ENCODE measurements at places on chromosomes 1 and 21. TPM values are rescaled to one million over a fixed set of nuclear protein-coding genes. Genes with fewer than 3 reads are reported as not detected.

C1orf94 gene
- total RNA-seq: not detected

SMCP gene
- total RNA-seq: not detected

GRCh38 chr1:87246436-87246835, 82.2 kb upstream of the LMO4 start:
- H3K36me3 ChIP-seq: no peaks in the 10 kb centered on the region
- DNase-seq: no peak
- no peak overlapping the region for H3K27ac ChIP-seq
- no peak overlapping the region for H3K4me3 ChIP-seq
- peaks cover 2% of the 10 kb centered on the region for H3K27me3 ChIP-seq

DNA sequence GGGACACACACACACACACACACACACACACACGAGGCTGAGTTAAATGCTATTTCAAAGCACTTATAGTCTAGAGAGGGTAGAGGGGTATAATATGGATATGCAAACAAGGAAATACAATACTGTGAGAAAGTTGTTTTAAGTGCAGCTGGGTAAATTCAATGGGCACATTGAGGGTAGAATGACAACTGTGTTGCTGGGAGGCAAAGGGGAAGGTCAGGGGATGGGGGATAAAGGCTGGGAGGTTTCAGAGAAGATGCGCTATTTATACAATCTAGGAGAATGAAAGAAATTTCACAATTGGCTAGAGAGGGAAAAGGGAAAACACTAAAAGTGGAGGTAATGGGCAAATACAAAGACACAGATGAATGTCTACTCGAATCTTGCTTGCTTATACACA, 19.4 kb downstream of the EXTL2 start:
- no peak overlapping the region for H3K4me3 ChIP-seq
- H3K36me3 ChIP-seq: no peaks in the 10 kb centered on the region
- no peak for DNase-seq
- H3K27ac ChIP-seq: no peak overlapping the region

GRCh38 chr1:23650344-23650990, 41.1 kb upstream of the RPL11 start:
- no peaks in the 10 kb centered on the region for H3K36me3 ChIP-seq
- no peaks in the 10 kb centered on the region for H3K4me1 ChIP-seq
- no peak overlapping the region for H3K27ac ChIP-seq
- H3K4me3 ChIP-seq: no peak overlapping the region
- H3K27me3 ChIP-seq: peaks cover 5% of the 10 kb centered on the region
- no peak for DNase-seq

DNA sequence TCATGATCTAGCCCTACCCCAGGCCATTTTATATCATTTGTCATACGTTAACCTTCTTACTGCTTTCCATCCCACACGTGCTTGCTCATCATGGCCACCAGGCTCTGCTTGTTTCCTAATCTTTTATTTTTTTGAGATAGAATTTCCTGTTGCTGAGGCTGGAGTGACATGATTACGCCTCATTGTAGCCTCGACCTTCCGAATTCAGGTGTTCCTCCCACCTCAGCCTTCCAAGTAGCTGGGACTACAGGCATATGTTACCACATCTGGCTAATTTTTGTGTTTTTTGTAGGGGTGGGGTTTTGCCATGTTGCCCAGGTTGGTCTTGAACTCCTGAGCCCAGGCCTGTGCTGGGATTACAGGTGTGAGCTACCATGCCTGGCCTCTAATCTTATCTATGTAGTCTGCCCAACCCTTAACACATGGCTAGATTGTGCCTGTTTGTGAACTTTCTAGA, 3.3 kb downstream of the UAP1 start:
- H3K4me1 ChIP-seq: peaks cover 31% of the 10 kb centered on the region
- H3K36me3 ChIP-seq: peaks cover 13% of the 10 kb centered on the region
- no peak for DNase-seq
- no peak overlapping the region for H3K4me3 ChIP-seq
- H3K27me3 ChIP-seq: no peaks in the 10 kb centered on the region

DNA sequence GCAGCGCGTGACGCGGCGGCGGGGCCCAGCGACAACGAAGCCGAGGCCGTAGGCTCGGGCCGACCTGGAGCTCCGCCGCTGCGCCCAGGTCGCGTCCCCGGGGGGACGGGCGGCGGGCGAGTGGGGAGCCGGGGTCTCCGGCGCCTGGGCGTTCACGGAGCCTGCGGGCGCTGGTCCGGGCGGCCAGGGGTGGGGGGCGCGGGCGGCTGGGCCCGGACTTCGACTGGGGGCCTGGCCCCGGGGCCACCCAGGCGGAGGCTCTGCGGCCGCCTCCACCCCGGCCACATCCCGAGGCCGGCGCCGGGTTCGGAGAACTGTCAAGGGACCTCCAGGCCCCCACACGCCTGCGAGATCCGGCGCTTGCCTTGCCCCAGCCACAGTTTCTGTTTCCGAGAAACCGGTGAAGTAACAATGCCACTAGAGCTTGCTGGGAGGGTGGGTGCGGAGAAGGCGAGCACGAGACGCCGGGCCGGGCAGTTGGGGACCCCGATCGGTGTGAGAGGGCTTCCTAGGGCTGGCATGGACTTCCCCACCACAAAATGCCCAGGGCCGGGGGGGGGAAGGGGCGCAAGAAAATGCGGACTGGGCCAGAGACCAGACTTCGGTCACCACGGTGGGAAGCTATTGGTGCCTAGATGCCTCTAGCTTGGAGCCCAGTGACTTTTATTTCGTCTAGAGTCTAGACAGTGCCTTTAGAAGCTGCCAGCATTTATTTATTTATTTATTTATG, 501 bp downstream of the FBXO6 start:
- DNase-seq: peak; percentile 90
- H3K27ac ChIP-seq: peak overlapping the region; percentile 94
- H3K4me1 ChIP-seq: peaks cover 35% of the 10 kb centered on the region
- H3K36me3 ChIP-seq: peaks cover 50% of the 10 kb centered on the region
- peak overlapping the region; percentile 90 for H3K4me3 ChIP-seq

DNA sequence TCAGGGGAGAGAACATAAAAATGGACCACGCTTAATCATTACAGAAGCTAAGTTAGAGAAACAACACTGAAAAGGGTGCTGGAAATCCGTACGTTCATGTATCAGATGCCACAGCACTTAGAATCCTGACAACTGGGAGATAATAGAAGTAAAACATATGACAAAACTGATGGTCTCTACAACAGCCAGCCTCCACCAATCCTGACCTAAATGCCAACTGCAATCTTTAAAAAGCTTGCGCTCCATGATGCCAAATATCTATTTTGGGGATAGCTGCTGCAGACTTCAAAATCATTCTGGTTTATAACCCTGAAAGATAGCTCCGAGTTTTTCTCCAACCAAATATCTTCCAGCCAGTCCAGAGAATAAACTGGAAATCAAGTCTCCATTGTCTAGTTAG, 178.3 kb downstream of the RERE start:
- no peak for DNase-seq
- H3K27ac ChIP-seq: no peak overlapping the region
- no peaks in the 10 kb centered on the region for H3K27me3 ChIP-seq

Data from activated CD8-positive, alpha-beta T cell treated with anti-CD3 and anti-CD28 coated beads, Interleukin-2, amount 10 ng/mL, durations not matched to agents 7 days and 5 days (primary cell).